ENCODE measurements at places on chromosomes 2 and 18.

- no peak for DNase-seq
These were observed 72.3 kb downstream of the ASXL2 start for GRCh38 chr2:25805987-25806386.

DNA sequence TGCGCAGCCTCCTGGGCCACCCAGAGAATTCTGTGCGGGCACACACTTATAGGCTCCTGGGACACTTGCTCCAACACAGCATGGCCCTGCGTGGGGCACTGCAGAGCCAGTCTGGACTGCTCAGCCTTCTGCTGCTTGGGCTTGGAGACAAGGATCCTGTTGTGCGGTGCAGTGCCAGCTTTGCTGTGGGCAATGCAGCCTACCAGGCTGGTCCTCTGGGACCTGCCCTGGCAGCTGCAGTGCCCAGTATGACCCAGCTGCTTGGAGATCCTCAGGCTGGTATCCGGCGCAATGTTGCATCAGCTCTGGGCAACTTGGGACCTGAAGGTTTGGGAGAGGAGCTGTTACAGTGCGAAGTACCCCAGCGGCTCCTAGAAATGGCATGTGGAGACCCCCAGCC is 11.8 kb upstream of the TTLL4 start:
- DNase-seq = no peak

GRCh38 chr2:112623913-112624777 is 21.6 kb upstream of the SLC20A1 start:
- no peak for DNase-seq

DNA sequence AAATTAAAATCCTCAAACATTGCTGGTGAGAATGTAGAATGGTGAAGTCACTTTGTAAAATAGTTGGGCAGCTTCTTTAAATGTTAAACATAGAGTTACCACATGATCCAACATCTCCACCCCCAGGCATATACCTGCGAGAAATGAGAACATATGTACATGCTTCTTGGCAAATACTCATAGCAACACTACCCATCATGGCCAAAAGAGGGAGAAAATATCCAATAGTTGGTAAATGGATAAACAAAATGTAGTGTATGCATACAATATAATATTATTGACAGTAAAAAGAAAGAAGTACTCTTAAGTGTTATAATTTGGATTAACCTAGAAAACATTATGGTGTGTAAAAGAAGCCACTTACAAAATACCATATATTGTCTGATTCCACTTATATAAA is 185.9 kb downstream of the CDH7 start:
- no peak for DNase-seq

DNA sequence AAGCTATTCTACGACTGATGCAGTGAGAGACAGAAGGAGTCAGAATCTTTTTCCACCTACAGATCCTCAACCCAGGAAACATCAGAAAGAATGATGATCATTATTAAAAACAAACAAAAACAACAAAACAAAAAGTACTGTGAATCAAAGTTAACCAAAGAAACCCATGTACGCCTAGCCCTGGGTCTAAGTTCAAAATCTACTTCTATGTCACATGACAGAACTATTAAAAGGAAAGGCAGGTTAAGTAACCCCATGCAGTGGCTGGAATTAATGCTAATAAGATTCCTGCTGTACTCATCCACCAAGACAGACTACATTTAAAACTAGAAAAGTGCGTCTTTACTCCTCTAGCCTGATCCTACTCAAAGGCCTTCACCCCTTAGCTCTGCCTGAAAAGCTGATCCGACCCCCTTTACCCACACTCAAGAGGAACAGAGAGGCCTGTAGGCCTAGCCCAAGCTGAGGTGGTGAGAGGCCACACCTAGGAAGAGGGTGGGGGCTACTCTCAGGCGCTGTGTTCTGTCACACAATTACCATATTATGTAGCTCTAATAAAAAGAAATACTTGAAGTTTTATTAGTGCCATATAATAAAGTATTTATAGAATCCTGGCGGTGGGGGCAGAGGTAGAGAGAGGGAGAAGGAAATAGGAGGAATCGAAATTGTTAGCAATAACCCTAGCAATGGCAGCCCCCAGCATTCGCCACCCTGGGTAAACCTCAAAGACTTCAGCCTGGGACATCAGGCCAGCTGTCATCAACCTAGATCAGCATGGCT is 37.1 kb downstream of the NHEJ1 start:
- DNase-seq = no peak

- DNase-seq = no peak
These were observed 3.7 kb upstream of the SPR start for GRCh38 chr2:72883356-72883962.

DNA sequence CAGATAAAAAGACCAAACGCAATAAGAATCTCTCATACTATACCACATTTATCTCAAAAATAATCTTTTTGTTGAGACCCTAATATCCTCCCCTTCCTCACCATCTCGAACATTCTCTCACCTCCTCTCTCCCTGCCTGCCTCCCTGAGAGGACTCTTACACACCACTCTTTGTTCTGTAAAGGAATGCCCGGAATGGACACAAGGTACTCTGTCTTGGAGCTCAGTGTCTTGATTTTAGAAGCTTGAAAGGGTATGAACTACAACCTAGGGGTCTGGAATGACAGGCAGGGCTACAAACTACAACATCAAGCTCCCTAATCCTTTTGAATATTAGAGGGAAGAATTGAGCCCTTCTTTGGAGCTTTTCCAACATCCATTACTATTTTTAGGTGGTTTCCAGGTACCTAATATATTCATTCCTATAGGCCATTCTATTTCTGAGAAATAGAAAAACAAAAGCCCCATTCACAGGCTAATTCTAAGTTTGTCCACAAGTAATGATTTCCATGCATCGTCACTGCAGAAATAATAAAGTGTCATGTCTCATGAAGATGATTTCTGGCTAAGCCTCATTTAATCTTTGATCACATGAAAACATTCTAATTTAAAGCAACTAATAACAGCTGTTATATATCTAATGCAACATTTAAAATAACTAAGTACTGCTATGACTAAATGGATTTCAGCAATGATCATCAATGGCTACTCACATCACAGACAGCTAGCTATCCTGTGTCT is 60.6 kb downstream of the LRP2 start:
- no peak for DNase-seq

DNA sequence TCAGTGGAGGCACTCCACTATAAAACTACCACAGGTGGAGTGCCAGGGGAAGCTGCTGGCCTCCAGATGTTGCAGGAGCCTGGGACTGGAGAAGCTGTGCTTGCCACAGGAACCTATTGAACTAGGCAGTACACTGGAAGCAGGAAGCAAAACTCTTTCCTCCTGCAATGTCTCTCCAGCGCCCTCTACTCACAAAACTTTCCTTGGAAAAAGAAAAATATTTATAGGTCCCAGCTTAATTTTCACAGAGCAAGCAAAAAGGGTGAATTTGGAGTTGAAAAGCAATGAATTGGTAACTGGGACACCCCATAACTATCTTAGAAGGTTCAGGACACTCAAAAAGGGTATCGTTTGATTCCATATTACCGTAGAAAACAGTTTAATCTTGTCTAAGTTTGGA is 33.2 kb upstream of the REEP1 start:
- no peak for DNase-seq

GRCh38 chr2:23445450-23445868 is 60.5 kb downstream of the KLHL29 start:
- no peak for DNase-seq

DNA sequence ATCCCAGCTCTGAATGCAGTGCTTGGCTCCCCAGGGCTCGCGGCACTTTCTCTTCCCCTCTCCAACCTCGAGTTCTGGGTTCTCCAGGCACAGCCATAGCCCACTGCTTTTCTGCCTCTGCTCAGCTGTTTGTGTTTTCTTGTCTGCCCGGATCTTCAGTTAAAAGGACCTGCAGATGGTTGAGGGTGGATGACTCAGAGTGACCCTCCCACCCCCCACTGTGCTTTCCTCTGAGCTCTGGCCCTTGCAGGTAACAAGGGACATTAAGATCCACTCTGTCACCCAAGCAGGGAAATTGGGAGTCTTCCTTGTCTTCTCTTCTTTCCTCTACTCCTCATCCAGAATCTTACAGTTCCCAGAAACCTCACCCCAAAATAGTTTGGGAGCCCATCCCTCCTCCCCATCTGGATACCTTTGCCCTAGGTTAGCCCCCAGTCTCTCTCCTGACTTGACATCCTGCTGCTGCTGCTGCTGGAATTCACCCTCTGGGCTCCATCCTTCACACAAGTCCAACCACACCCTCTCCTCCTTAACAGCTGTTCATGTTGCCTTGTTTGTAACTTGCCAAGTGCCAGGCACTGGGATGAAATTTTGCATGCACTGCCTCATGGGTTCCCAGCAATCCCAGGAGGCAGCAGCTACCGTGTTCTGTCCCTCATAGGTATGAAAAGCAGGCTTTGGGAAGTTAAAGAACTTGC is 157.9 kb upstream of the TTC39C start:
- no peak for DNase-seq

DNA sequence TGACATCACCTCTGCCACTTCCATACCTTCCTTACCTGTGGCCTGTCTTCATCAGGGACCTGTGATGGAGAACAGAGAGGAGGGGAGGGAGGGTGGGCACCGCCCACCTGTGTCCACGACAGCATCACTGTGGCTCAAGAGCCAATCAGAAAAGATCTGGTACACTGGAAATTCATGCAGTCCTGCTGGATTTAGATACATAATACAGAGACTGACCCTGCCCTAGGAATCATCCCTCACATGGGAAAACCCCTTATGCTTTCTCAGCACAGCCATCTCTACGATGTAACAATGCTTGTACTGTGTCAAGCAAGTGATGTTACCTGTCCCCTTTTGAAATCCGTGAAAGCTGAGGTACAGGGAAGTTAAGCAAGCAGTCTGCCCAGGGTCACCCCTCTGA is 145.6 kb upstream of the EPAS1 start:
- no peak for DNase-seq

Data from NCI-H1436 (cell line).